ENCODE measurements at places on chromosomes 2 and 18.

DNA sequence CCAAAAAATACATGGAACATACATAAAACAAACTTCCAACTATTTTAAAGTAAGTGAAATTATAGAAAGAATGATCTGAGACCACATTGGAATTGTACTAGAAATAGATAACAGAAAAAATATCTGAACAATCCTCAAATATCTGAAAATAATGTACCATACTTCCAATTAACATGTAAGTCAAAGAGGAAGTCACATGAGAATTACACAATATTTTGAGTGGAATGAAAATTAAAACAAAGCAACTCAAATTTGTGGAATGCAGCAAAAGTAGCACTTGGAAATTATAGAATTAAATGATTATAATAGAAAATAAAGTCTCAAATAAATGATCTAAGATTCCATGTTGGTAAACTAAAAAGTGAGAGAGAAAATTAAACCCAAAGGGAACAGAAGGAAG lies 38.3 kb upstream of the CTIF start:
- DNase-seq, result no peak

DNA sequence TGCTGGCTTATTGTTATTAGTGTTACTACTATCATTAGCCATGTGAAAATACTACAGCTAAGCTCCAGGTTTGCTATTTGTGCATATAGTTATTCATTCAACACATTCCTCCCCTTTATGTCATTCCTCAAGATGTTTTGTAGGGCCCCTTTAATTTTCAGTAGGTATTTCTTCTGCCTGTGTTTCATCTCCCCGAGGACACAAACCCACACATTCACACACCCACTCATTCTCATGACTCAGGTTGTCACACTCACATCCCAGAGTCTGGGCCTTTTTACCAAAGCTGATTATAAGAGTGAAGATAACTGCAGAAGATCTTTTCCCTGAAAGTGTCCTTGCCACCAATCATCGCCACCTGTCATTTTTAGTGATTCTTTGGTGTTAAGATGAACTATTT lies 68.6 kb upstream of the SPOPL start:
- DNase-seq, result no peak

- no peak for DNase-seq
Measured at GRCh38 chr2:240783819-240784621, 36.0 kb downstream of the KIF1A start.

DNA sequence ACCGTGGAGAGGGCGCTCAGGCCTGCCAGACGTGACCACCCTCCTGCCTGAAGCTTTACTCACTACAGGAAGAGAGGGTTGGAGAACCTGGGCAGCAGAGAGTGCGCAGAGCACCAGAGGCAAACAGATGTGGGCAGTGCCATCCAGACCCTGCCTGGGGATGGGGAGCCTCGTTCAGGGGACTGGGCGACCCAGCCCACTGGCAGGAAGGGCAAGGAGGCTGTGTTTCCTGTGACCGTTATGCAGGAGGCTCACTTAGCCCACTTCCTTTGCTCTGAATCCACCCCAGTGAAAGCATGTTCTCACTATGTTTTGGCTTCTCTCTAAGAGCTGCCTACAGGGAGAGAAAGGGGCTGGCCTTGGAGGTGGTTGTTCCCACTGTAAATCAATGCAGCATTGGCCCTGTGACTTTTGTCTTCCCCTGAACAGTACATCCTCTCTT lies 23.0 kb upstream of the ACKR3 start:
- no peak for DNase-seq

GRCh38 chr18:75478996-75479880 lies 51.7 kb upstream of the SMIM21 start:
- no peak for DNase-seq

DNA sequence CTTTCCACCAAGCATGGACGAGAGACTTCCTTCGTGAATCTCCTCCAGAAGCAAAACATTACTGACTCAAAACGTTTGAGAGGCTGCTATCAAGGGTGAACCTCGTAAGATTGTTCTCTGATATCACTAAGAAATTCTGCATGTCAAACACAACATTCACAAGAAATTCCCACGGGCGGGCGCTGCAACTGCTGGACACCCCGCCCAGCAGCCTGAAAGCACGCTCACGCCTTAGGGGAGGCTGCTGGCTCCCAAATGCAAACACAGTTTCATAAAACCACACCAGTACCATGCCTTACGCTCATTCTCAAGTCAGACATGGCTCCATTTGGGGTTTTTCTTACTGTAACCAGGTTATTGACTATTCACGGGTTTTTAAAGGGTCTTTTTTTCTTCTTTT lies 39.0 kb downstream of the MBP start:
- DNase-seq, result no peak

- DNase-seq, result no peak
Measured at GRCh38 chr2:241200822-241201395, 12.4 kb downstream of the ANO7 start.

GRCh38 chr2:165529130-165529529 lies 59.6 kb downstream of the CSRNP3 start:
- DNase-seq, result no peak

- DNase-seq, result no peak
Measured at GRCh38 chr2:231795525-231796327, 9.5 kb downstream of the COPS7B start.

GRCh38 chr18:69330385-69331005 lies 70.2 kb upstream of the DOK6 start:
- DNase-seq, result no peak

- DNase-seq, result no peak
Measured at GRCh38 chr2:54692556-54692955, 30.9 kb upstream of the EML6 start.

DNA sequence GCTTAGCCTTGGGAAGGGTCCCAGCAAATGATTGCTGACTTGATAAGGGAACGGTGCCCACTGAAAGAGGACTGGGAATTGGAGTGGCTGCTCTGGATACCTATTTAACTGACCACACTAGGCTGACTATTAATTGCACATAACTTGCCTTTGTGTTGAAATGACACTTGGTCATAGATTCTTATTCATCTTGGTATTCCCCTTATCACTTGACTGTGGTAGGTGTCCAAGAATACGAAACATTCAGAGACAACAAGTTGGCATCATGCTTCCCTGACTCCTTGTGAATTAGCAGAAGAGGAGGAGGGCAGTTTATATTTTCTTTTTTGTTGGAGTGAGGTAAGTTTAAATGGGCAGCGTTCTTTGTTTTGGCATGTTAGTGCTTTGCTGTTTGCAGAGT lies 13.4 kb downstream of the FMNL2 start:
- DNase-seq, result no peak

DNA sequence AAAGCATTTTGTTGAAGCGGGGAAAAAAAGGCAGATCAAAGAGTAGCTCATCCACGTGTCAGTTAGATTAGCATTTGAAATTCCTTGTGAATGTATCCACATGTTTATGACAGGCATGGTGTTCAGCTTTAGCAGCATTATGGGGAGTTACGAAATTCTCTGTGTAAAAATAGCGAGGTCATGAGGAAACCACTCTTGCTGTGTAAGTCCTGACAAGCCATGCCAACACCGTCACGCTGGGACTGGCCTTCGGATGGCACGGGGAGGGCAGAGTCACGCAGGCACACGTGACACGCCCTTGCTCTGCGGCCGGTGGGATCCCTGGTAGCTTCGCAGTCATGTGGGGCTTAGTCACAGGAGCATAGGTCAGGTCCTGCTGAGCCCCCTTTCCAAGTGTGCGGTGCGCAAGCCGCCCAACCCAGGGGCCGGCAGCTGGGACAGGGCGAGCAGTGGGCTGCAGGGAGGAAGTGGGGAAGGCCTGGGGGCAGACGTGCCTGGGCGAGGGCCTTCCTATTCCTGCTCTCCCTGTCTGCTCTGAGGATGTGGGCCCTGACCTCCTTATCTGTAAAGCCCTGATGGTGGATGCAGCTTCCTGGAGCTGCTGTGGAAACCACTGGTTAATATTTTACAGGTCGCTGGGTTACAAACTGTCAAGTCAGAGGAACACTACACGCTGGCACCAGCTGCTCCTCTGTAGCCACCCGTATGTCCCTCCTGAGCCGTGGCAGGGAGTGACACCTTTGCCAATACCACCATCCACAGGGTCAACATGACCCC lies 18.0 kb downstream of the MBP start:
- DNase-seq, result peak; percentile 86

DNA sequence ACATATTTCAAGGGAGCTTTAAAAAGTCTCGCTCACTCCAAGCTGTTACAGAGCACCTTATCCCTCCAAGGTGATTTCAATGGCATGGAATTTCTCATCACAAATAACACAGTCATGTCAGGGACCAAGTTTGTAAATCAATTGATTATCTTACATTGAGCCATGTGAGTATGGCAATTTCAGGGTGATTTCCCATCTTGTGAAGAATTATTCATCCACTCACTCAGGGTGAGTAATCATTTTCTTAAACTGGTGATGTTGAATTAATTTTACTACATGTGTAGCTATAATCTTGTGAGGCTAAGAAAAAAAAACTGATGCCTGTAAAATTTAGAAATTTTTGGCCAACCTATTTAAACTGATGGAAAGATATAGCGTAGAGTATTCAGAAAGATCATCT lies 3.3 kb upstream of the ABCA12 start:
- DNase-seq, result no peak

DNA sequence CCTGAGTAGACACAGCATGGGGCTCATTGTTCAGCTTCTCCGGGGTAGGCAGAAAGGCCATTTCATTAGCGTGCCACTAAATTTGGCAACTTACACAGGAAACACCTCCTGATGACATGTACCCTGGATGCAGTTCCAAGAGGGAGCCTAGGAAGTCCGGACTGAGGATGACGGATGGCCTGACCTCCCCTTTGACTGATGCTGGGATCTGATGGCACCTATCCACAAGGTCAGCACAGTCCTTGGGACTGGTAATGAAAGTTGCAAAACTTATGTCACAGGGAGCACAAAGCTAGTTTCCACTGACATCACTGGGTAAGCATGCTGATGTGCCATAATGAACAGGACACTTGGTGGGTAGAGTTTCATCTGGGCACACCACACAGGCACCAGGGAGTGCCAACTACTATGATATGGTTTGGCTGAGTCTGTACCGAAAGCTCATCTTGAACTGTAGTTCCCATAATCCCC lies 126.7 kb upstream of the ARL4C start:
- DNase-seq, result no peak

DNA sequence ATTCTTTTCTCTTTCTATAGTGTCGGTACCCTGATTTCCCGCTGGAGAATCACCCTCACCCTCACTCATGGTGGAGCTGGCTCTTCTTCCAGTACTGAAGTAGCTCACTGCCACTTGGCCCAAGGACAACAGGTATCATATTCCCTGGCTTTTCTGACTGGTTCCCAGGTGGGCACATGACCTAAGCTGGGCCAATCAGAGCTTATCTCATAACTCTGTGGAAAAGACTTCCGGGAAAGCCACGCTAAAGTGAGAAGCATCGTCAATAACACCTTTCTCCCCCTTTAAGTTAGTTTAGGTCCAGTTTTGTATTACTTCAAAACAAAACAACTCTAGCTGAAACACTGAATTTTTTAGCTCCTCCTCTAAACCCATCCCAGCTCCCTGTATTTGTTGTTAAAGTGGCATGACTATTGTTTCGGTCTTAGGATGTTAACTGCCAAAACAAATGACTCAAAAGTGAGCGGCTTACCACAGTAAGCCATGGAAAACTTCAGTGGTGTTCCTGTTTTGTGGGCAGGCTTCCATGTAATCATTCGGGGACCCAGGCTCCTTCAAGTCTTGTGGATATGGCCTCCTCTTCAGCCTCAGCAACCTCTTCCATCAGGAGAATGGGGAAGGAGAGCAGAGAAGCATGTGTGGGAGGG lies 137.4 kb upstream of the DLX2 start:
- no peak for DNase-seq

DNA sequence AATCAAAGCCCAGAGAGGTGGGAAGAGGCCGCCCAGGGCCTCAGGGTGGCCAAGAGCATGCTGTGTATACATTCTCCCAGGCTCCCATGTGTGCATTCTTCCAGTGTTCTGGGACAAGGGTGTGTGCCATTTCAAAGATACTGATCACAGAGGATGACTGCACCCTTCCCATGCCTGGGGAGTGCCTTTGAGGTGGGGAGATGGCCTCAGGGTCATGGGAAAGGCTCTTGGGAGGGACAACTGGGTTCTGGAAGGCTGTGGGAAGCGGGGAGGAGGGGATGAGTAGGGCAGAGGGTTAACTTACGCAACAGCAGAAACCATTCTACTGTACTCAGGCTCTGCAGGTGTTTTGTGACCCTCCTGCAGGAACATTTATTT lies 40.9 kb downstream of the KLHL29 start:
- DNase-seq, result no peak

DNA sequence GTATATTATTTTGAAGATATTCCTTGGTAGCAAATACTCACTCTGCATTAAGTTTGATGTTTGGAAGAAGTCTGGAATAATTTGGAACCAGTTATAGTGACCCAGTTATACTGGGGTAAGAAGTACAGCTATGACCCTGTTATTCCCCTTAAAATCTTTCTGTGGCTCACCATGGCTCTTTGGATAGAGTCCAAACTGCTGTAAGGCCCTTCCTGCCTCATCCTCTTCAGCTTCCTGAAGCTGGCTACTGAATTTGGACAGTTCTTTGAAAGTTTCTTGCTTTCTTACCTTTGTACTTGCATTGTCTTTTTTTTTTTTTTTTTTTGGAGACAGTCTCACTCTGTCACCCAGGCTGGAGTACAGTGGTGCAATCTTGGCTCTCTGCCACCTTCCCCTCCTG lies 85.6 kb downstream of the ABI2 start:
- DNase-seq, result no peak

DNA sequence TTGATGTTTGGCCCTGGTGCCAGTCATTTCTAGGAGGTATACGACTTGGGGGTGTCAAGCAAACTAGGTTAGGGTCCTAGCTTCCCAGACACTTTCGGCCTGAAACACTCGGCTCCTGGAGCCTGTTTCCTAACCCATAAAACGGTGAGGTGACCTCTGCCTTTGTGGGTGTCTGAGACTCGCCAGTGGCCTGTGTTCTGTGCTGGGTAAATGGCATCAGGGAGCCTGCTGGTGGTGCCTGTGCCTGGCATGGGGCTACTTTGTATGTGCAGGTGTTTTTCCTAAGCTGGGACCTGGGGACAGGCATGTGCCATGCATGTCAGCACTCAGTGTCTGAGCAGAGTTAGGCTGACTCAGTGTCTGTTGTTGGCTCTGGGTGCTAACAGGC lies 139.2 kb downstream of the GLI2 start:
- DNase-seq, result no peak

DNA sequence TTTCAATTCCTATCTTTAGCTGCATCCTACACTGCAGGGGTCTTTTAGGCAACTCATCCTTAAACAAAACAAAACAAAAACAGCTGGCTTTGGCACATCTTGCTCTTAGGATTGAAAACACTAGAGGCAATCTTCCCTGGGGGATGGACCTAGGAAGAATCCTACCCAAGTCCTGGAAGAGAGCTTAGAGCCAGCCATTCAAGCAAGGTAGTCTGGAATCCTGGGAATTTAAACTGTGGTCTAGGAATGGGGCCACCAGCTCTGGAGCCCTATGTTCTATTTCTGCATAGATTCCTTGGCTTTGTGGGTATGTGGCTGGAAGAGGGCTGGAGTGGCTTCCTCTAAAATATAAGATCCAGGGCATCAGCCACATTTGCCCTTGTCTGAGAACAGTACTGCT lies 27.7 kb downstream of the MYL1 start:
- DNase-seq, result no peak

GRCh38 chr2:126943612-126944348 lies 45.1 kb downstream of the TEX51 start:
- DNase-seq, result no peak

- no peak for DNase-seq
Measured at GRCh38 chr2:221915926-221916325, 343.8 kb upstream of the EPHA4 start.

GRCh38 chr2:142853912-142854311 lies 23.6 kb upstream of the KYNU start:
- DNase-seq, result no peak

GRCh38 chr18:49459404-49460171 lies 857 bp downstream of the DYM start:
- DNase-seq, result no peak

- no peak for DNase-seq
Measured at GRCh38 chr18:21054252-21054821, 57.3 kb downstream of the ROCK1 start.
